Renal cortex interstitium (tissue), 15 donors: ENCODE measurements at places on chromosomes 3 and 15.

DNA sequence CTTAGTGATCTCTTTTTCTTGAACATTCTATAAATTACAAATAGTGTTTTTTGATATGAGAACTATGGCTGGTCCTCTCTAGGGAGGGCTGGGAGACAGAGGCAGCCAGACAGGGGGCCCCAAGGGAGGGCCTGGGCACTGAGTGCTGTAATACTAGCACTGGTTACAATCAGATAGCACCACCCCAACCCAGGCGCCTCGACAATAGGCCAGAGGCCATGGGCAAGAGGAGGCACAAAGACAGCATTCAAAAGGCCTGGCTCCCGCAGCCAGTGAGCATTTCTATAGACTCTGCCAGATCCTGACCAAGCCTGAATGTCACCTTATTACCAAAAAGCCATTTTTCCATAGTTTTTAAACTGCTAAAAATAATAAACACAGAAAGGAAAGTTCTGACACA lies 158.5 kb downstream of the THRB start:
- DNase-seq, result no peak

GRCh38 chr3:126849768-126850167 lies 133.1 kb upstream of the PLXNA1 start:
- no peak for DNase-seq

GRCh38 chr15:77808581-77809177 lies 176.0 kb upstream of the LINGO1 start:
- DNase-seq, result no peak

- DNase-seq, result peak; percentile 24
Measured at GRCh38 chr3:140863580-140864009, 78.0 kb upstream of the SLC25A36 start.

DNA sequence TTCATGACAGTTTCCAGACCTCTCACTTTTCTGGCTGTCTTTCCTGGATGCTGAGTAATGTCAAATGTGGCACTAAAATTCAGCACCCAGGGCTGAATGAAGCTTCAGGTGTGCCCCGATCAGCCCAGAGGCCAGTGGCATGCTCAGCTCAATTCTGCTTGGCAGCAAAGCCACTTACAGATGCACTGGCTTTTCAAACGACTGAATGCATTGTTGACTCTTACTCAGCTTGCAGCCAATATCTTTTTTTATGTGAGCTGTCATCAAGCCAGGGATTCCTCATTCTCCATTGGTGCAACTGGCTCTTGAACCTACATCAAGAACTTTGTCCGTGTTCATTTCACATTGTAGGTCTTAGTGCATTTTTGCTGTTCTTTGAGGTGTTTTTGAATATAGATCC lies 60.7 kb downstream of the ZDHHC19 start:
- DNase-seq, result no peak

DNA sequence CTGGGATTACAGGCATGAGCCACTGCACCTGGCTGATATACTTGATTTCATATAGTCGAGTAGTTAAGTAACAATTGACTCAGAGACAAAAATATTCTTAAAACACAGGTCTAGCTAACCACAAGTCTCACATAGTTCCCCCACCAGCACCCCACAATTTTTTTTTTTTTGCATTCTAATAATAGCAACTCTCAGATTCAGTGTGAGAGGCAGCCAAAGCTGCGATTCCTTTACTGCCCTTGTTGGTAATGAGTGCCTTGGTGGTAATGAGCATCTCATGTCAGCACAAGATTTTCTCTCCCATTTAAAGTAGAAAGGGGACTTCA lies 72.5 kb downstream of the WWTR1 start:
- DNase-seq, result no peak
